ENCODE measurements at places on chromosomes 3 and 15.

- DNase-seq = no peak
Observed at GRCh38 chr3:53486961-53487654, 7.3 kb upstream of the CACNA1D start.

DNA sequence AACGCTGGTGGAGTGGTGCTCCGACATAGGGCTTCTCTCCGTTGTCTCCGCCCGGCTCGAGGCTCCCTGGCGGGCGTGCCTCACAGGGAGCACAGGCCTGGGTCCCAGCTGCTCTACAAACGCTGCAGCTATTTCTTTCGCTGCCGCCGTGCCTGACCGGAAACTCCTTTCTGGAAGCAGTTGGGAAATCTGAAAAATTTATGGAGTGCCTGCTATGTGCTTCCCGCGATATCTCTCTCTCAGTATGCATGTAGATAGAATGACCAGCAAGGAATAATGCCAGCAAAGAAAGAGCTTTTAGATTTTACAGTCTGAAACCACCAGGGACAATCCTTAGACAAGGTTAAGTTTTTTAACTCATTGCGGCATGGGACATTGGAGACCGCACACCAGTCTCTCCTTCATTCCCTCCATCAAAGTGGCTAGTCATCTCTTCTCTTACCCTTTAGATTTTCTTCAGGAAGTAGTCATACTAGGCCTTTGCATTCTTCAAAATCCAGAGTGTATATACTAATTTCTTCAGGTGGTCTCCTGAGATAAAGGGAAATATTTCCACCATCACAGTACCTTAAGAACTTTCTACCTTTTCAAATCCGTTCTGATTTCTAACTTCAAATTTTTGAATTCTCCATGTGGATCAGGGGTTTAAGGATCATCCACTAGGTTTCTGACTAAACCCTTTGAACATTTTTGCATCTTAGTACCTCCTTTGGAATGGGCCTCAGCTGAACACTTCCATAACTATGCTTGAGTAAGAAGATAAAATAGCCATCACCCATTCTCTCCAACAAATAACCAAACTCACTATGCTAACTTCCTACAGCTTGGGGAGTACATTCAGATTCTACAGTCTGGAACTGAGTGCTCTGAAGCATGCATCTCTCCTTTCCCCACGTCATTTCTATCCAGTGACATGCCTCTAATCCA is 1.1 kb upstream of the NPHP3 start:
- DNase-seq = peak; percentile 44

GRCh38 chr15:31235311-31236183 is 91.1 kb upstream of the KLF13 start:
- DNase-seq = no peak

DNA sequence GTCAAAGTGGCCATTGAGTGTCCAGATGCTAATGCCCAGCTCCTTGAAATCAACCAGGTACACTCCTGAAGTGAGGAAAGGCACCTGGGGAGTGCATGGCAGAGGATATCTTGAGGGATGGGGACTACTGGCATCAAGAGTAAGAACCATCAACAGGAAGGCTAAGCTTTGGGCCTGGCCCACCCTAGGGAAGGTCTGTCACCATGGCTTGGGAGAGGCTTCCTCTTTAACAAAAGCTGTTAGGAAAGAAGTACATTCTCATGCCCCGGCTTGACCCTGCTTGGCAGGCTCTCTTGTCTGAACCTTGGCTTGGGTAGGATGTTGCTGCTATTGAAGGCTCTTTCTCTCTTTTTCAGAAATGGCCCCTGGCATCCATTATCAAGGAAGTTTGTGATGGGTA is 43.7 kb upstream of the TUBGCP5 start:
- no peak for DNase-seq

All from BJ (cell line).